ENCODE measurements at places on chromosomes 7 and 10.

GRCh38 chr10:47047577-47048525 lies 136.6 kb downstream of the PTPN20 start:
- peak; percentile 89 for DNase-seq

GRCh38 chr7:102387064-102387463 lies 9.1 kb upstream of the PRKRIP1 start:
- no peak for DNase-seq

- DNase-seq: no peak
Measured at GRCh38 chr7:101608772-101609713, 20.1 kb downstream of the MYL10 start.

- no peak for DNase-seq
Measured at GRCh38 chr10:15395935-15396334, 24.8 kb upstream of the FAM171A1 start.

- DNase-seq: no peak
Measured at GRCh38 chr10:22693371-22693784, 21.0 kb downstream of the PIP4K2A start.

GRCh38 chr7:25727446-25727845 lies 424.6 kb upstream of the NFE2L3 start:
- DNase-seq: no peak

DNA sequence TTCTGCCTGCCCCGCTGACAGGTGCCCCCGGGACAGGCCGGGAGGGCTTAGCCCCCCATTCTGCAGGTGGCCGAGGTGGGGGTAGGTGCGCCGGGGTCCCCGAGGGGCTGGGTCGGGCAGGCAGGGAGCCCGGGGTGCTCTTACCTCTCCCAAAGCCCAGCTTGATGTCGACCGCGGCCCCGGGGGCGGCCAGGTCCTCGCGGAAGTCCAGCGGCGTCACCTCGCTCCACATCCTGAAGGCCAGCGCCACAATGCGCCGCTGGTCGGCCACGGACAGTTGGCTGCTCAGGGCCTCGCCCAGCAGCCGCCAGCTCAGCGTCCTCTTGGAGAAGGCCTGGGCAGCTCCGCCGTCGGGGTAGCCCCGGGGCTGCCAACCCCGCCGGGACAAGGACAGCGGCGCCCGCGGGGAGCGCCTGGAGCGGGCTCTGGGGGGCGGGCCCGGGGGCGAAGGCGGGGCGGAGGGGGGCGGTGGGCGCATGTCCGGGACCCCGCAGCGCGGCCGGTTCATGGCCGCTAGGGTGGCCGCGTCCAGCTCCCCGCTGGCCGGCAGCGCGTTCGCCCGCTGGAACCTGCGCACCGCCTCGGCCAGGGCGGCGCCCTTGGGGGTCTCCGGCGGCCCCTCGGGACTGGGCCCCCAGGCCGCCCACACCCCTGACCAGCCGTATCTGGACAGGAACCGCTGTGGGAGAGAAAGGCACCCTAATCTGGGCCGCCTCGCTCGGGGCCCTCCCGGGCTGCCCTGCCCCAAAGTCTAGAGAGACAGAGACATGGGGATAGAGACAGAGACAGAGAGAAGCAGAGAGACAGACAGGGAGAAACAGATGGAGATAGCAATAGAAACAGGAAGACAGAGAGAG lies 1.7 kb downstream of the MMP21 start:
- DNase-seq: no peak

DNA sequence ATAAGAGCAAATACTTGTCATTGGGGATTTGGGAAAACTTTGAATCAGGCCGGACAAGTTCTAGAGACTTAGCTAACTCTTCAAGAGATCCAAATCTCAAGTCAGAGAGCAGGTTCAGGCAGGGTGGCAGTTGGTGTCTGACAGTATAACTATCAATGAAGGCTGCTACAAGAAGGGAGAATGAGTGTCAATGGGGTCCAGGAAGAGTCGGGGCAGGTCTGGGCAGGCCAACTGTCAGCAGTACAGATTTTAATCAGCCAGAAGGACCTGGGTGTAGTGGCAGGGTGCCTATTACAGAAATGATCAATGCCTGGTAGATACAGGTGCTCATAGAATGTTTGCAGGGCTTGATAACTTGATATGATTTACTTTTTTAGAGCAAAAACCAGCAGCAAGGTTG lies 751.1 kb downstream of the GRM8 start:
- DNase-seq: no peak

- DNase-seq: no peak
Measured at GRCh38 chr7:93921186-93921585, 349 bp upstream of the GNG11 start.

- no peak for DNase-seq
Measured at GRCh38 chr7:121038717-121039509, 50.4 kb downstream of the CPED1 start.

- DNase-seq: no peak
Measured at GRCh38 chr10:69600761-69601330, 27.6 kb upstream of the NEUROG3 start.

DNA sequence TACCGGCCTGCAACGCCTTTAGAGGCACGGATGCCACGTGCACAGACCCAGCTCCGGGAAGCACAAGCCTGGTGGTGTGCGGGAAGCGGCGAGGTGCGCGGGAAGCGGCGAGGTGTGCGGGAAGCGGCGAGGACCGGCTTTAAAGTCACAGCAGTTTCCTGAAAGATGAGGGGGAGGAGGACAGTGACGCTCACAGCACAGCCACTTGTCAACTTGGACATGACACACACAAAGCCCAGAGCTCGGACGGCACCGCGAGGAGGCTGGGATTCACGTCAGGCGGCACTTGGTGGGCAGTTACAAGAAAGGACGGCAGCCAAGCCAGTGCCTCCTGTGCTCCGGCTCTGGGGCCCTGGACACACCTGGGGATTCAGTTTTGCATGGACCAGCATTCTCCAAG lies 525.9 kb downstream of the DNAJB6 start:
- DNase-seq: no peak

Measured in nephron progenitor cell (in vitro differentiated cells).